ENCODE measurements at places on chromosomes 12 and 14.

DNA sequence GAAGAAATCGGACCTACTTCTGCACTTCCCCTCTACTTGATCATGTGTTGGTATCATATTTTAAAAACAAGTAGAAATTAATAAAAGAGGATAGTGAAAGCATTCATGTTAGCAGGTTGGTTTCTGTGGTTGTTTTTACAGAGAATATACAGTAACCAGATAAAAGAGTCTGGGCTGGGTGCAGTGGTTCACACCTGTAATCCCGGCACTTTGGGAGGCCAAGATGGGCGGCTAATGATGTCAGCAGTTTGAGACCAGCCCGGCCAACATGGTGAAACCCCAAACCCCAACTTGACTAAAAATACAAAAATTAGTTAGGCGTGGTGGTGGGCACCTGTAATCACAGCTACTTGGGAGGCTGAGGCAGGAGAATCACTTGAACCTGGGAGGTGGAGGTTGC lies 55.9 kb downstream of the LRP6 start:
- peak; percentile 44 for DNase-seq

GRCh38 chr12:95966287-95966870 lies 23.2 kb downstream of the AMDHD1 start:
- DNase-seq = no peak

DNA sequence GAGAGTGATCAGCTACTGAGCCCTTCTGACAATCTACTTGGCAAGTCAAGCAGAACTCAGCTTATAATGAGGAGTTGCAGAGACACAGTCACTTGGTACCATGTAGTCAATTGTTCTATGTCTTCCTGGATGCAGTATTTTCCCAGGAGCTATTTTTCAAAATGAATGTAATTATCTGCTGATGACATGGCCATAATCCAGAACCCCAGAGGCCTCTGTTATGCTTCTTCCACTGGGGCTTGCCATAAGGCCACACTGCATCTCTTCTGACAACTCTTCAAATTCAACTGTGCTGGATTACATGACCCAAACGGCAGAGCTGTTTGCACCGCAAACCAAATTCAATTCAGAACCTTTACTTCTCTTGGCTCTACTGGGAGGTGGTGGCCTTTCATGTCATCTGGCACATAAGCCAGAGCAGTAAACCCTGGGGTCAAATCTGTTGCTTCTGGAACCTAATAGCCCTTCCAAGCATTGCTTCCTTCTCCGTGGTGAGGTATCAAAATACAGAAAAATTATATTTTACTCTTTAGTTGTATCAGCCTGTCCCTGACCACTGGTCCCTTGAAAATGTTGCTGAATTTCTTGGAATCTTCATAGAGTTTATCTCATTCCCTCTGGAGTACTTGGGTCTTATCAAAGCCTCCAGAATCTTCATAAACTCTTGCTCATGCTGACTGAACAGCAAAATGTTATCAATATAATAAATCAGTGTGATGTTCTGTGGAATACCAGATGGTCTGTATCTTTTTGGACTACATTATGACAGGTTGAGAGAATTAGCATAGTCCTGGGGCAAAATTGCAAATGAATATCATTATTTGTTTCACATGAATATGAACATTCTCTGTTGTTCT lies 79.4 kb upstream of the DCN start:
- DNase-seq = no peak

- DNase-seq = no peak
These were observed 107.0 kb downstream of the EXOC5 start for GRCh38 chr14:57161583-57162234.

- no peak for DNase-seq
These were observed 108.4 kb downstream of the C12orf42 start for GRCh38 chr12:103387385-103387784.

DNA sequence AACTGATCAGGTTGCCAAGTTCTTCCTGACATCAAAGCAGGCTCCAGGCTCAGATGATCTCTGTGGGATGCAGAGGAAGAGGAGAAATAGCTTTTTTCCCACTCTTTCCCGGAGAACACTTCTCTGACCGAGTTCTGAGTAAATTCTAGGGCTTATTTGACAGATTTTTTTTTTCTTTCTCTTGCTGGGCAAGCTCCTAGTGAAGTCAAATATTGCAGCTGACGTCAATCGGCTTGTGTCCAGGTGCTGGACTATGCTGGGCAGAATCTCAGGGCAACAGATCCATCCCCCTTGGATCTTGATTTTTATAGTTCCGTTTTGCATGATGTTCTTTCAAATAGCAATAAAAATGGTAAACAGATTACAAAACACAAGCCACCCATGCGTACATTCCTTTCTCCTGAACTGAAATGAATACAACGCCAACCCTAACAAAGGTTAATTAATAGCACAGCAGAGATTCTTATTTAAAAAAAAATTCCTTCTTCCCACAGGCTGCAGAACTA lies 182.2 kb downstream of the NOVA1 start:
- no peak for DNase-seq

GRCh38 chr12:68007466-68007865 lies 18.2 kb downstream of the IFNG-AS1 start:
- no peak for DNase-seq

- DNase-seq = no peak
These were observed 856.2 kb downstream of the BCL11B start for GRCh38 chr14:98415766-98416165.

GRCh38 chr12:120468821-120469449 lies 613 bp downstream of the SRSF9 start:
- DNase-seq = peak; percentile 9

DNA sequence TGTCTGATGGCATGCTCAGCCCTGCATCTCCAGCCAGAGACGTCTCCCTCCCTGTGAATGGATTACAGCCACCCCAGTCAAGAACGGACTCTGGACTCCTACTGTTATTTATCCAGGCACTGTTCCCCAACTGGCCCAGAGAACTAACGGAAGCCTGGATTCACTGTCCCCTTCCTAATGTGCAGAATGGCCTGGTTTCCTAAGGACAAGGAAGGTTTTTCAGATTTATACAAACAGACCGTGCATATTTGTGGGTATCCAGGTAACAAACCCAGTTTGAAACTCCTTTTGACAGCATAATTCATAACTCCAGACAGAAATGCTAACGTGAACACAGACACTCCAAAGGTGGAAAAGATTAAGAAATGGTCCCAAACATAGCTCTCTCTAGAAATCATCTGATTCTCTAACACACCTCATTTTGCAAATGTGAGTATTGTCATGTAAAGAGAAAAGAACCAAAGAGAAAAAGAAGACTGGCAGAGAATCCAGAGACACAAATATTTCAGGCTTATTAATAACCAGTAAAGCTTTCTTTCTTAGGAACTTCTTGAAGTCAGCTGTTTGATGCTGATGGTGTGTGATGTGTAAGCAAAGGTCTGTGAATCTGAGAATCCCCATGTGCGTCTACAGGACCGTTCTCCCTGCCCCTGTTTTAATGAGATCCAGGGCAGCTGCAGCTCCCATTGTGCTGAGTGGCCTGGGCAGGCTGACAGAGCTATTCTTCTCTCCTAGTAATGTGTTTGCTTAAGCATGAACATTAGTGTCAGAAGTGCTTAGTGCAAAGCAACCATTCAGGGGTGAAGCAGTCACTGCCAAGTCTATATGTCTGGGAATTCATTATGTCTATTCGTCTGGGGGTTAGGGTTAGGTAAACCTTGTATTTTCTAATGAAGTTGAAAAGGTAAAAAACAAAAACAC lies 86.8 kb upstream of the HIF1A start:
- no peak for DNase-seq

DNA sequence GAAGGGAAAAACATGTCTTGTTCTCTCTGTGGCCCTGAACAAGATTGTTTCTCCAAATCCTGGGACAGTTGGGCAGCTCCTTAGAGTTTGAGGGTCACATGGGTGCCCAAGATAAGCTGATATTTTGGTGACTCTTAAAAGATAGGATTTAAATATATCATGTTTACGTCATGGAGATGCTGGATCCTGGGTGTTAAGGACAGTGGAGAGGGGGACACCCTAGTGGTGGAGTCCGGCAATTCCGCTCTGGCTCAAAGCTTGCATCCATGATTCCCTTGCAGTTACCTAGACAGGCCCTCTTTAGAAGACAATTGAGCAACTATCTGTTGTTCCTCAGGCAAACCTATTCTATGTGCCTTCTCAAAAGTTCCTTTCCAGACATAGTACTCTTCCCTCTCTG lies 101.8 kb downstream of the CMKLR1 start:
- DNase-seq = no peak

- DNase-seq = peak; percentile 82
These were observed 9.8 kb upstream of the KDM2B start for GRCh38 chr12:121590476-121591143.

- no peak for DNase-seq
These were observed 31.8 kb upstream of the G2E3 start for GRCh38 chr14:30527196-30527595.

DNA sequence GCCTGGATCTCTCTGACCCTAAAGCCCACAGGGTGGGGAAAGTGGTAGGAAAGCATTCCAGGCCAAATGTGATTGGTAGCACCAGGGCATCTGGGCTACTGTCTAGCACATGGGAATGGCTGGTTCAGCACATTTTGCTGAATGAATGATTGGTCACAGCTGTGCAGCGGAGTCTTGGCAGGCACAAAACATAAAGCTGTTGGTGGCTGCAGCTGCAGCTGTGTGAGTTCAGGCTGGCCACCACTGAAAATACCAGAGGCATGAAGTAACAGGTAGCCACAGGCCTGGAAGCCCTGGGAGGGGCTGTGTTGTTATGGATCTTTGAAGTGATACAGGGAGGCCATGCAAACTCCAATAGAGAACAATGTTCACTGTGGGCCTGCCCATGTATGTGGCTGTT lies 72.7 kb downstream of the MYRFL start:
- no peak for DNase-seq

DNA sequence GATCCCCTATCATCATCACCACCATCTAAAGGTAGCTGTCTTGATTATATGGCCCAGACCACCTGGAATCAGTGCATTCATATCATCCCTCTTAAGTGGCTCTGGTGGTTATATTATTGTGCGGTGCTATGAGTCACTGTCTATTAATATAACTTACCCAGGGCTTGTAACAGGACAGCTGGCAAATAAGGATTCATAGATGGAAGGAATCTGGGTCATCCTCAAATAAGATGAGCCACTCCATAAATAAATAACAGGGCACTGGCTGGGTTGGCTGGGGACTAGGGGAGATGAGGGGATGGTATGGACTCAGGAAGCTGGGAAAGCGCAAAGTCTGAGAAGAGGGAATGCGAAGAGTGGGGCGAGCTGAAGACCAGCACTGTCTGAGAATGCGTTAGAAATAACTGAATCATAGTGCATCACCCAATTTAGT lies 216.1 kb downstream of the NUAK1 start:
- no peak for DNase-seq

DNA sequence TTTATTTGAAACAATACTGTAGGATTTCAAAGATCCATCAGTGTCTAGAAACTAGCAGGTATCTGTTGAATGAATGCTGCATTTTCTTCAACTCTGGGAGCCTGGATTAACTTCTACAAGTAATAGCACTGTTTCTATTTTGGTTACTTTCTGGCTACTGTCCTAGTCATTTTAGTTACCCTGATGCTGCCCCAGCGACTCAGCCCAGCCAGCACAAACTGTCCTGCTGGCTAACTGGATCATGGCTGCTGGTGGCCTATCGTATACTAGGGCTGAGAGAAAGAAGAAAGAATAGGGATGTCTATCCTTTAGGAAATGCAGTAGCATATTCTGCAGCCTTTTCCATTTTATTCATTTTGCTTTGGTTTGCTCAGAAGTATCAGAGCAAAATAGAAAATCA lies 53.9 kb downstream of the NTN4 start:
- no peak for DNase-seq

DNA sequence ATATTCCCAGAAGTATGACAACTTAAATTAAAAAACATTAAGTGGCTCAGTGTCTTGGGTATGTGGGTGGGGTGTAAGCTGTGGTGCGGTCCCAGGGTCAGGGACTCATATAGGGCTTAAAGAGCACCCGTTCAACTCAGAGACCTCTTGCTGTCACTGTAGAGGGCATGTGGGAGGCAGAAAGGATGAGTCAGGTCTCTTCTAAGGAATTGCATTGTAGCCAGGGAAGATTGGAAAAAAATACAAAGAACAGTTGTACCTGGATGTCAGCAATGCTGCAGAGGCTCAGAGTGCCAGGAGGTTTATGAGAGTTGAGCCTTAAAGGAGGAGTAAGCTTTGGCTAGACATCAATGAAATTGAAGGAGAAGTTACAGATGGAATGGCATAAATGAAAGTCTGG lies 104.1 kb downstream of the MYRFL start:
- no peak for DNase-seq

DNA sequence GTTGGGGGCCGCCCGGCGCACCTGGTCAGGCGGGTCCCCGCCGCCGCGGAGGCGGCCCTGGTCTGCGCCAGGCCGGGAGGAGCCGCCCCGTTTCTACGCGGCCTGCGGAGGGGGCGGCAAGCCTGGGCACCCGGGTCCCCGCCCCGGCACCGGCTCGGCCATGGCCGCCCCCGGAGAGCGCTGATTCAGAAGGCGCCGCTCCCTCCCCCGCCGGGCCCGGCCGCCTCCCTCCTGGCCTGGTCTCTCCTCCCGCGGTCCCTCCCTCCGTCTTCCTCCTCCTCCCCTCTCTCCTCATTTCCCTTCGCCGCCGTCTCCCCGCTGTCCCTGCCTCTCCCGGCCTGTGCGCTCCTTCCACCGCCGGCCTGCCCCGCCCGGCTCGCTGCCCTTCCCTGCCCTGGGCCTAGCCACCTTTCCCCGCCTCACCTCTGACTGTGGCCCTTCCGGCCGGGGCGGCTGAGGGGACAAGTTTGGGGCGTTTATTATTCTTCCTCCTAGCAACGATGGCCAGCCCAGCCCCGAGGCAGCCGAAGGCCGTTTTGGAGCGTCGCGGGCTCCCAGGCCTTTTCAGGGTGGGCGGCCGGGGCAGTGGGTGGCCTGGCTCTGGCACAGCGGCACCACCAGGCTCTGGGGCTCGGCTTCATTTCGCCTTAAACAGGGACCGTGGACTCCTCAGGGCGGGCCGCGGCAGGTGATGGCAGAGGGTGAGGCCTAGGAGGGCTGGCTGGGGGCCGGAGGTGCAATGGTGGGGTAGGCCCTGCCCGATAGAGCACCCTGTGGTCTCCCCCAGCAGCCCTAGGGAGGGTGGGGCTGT lies 768 bp downstream of the CEP170B start:
- DNase-seq = no peak

- DNase-seq = no peak
These were observed 6.8 kb downstream of the CCDC198 start for GRCh38 chr14:57486767-57487379.
